Posterior vena cava (tissue), 2 donors: ENCODE measurements at places on chromosomes 1 and 21. TPM values are rescaled to one million over a fixed set of nuclear protein-coding genes. Genes with fewer than 3 reads are reported as not detected.

Gene LDLRAD1
- not detected for total RNA-seq

Gene C8A
- not detected for total RNA-seq

Gene RPL11
- total RNA-seq, result 724 TPM

Gene ITGB2
- 122 TPM for total RNA-seq

Gene ATP1A2
- total RNA-seq, result 4.1 TPM

DNA sequence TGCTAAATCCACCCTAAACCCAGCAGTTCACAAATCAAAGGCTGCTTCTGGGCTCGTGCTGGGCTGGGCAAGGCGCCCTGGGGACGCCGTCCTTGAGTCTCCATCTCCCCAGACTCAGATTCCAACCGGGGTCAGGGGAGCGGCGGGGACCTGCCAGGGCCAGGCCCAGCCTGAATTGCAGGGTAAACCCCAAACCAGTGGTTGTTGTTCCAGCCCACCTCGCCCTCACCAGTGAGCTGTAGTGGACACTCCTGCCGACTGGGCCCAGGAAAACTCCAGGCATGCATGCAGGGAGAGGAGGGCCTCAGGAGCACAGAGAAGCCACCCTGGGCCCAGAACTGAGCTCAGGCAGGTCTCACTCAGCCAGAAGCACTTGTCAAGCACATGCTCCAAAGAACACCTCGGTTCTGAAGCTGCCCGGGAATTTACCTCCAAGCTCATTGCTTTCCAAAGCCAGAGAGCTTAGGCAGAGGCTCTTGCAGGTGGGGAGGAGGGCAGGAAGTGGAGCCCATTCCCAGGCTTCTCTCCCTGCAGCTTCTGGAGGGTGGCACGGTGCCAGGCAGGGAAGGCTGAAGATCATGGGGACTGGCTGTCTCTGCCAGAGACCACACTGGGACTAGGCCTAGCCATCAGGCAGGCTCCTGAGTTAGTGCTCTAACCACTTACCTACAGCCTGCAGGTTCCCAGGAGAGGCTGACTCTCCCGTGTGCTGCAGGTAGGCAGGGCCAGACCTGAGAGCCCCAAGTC is 437.0 kb downstream of the MATN1 start:
- no peak for DNase-seq

Gene FAM43B
- total RNA-seq, result 3.9 TPM

- no peak for DNase-seq
These were observed 5.5 kb upstream of the GATAD2B start for GRCh38 chr1:153928245-153928644.

Gene GBP5
- 1.6 TPM for total RNA-seq

DNA sequence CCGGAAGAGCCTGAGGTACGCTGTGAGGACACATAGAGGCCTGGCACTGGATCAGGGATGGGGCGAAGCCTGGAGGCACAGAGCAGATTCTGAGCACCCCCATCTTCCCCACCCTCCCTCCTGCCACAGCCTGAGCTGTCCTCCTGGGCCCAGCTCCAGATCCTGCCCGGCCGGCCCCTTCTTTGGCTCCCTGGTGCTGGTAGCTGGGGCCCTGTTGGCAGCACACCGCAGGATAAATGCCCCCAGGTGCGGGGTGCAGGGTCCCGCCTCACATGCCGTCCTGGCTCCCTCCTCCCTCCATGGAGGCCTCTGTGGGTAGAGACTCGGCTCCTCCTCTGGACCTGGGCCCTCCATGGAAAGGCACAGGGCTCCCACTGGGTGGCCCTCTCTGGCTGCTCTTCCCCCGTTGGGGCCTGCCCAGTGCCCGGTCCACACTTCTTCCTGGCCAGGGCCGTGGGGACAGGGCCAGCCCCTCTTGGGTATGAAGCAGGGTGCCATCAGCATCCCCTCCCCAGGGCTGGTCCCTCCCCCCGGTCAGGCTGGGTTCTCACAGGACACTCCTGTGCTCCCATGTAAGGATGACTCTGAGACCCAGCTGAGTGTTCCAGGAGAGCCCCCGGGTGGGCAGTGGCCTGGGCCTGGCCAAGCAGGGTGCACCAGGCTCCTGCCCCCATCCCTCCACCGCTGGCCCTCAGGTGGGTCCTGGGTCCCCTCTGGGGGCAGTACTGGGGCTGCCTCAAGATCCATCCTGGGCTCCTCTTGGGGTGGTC is 1.1 kb upstream of the OBSCN start:
- DNase-seq, result peak; percentile 80

Gene NFIA
- total RNA-seq, result 117 TPM

DNA sequence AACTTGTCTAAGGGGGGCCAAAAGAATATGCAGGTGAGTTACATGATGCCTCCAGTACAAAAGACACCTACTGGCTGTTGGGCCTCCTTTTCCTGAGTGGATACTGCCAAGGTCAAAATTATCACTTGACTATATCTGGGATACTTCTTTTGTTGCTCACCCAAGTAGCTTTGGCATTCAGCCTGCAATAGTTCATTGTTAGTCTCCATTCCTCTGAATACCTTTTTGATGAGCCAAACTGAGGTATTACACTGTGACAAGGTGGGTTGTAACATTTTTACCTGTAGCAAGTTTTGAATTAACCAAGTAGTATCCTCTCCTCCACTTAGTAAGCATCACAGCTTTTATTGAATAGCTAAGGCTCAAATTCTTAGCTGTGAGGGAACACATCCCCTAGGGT is 408.0 kb downstream of the LRRIQ3 start:
- no peak for DNase-seq

DNA sequence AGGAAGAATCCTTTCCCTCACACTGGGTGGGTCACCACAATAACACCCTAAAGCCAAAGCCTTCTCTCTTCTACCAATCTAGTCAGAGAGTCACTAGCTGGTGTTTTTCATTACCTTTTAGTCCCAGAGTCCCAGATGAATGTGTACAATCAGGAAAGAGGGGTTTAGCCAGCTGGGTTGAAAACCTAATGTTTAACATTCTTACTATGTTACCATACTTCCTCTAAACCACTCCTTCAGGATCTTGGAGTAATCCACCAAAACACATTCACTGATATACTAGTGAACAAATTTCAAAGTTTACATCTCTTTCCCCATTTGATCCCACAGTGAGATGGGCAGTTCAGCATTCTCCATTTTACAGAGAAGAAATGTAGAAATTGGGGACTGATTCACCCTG is 9.7 kb downstream of the LPAR3 start:
- no peak for DNase-seq

DNA sequence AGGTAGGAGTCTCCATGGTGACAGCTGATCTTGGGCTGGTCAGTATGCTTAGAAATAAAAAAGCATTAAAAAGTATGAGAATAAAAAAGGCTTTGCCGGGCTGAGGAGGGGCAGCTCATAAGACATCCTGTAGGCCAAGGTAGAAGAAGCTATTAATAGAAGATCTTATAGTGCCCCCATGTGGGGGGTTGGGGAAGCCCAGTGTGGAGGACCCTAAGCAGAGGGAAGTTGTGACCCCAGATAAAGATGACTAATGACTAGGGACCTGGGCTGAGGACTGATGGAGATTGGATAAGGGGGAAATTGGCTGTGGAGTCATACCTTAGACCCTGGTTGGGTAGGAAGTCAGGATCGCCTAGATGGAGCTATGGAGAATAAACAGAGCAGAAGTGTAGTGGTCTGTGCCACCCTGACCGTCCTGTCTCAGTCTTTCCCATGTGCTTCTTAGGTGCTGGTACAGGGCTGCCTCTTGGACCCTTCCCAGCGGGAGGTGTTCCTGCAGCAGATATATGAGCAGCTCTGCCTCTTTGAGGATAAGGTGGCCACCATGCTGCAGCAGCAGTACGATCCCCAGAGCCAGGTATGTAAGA is 25.0 kb downstream of the SZT2 start:
- DNase-seq, result no peak

DNA sequence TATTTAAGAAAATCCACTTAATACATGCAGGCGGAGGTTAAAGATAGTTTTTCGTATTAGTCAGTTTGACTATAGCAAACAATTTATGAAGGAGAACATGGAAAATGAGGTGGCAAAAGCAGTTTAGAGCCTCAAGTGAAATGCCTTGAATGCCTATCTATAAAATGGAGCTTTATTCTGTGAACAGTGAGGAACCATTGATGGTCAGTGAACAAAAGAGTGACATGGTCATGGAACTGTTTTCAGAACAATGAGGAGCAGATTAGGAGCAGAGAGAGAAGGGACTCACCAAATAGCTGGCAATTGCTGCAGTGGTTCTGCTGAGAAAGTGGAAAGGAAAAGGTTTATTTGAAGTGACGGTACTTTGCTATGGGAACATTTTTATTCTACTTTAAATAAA is 299.8 kb downstream of the DUSP10 start:
- DNase-seq, result no peak

DNA sequence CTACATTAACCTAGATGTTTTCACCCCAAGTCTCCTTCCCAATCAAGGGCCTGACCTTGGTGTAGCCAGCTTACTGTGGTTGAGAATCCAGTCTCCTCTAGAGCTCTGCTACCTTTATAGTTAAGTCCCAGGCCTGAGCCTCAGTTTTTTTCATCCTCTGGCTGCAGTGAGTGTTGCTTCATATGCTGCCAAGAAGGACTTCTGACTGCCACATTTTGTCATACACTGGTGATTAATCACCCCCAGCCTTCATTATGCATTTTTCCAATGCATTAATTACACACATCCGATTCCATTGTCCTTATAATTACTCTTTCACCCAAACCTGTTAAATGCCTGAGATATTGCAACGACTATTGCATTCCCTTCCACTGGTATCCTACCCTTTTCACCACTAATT is 66.3 kb upstream of the FGGY start:
- DNase-seq, result no peak

GRCh38 chr1:245306628-245307410 is 152.0 kb downstream of the KIF26B start:
- DNase-seq, result no peak

GRCh38 chr1:53107570-53108322 is 34.7 kb downstream of the SLC1A7 start:
- DNase-seq, result no peak

GRCh38 chr1:81877940-81878339 is 77.2 kb downstream of the ADGRL2 start:
- DNase-seq, result no peak

GRCh38 chr1:26787381-26787705 is 407 bp upstream of the PIGV start:
- no peak for DNase-seq

Gene SYCP1
- not detected for total RNA-seq

Gene SLC27A3
- total RNA-seq, result 64.5 TPM

DNA sequence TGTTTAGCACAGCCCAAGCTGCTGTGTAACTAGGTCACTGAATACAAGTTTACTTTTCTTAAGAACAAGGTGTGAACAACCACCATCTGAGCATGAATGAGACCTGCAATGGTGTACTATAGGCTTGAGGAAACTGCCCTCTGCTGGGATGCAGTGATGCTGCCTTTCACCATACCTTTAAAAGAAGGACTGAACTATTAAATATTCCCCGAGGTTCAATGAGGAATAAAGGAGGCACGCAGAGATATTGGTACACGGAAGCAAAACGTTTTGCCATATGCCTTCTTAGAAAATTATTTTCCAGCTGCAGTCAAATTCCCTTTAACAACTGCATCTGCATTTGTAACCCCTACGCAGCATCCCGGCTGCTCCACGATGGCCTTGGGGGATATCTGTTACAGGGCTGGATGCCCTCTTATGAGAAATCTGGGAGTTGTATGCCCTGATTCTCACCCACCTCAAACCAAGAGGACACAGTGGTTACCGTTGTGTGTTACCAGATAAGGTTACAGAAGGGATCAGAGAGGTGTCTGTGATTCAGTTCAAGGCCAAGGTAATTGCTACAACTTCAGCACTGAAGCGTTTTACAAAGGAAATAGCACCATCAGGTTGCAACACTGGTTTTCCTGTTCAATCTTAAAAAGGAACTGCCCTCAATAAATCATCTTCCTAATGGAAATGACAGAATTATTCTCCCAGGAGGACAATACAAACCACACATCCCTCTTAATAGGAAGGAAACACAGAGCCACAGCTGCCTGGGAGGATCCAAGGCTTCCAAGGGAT is 470.5 kb downstream of the LTN1 start:
- peak; percentile 68 for DNase-seq

DNA sequence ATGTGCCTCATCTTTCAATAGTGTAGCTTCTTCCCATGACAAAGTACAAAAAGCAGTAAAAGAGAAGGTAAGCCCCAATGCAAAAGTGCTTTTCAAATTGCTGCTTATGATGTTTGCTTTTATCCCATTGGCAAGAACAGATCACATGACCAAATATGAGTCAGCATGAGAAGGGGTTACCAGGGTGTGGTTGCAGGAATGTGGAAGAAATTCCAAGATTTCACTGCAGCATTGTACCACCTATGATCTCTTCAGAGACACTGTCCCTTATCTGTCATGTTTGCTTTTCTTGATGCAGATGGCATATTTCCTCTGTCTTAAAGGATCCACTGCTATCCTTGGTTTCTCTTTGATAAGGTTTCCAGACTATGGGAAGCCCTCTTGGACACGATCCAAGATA is 1006.9 kb upstream of the PRMT6 start:
- no peak for DNase-seq

GRCh38 chr1:162977944-162978568 is 91.1 kb upstream of the RGS4 start:
- DNase-seq, result no peak

DNA sequence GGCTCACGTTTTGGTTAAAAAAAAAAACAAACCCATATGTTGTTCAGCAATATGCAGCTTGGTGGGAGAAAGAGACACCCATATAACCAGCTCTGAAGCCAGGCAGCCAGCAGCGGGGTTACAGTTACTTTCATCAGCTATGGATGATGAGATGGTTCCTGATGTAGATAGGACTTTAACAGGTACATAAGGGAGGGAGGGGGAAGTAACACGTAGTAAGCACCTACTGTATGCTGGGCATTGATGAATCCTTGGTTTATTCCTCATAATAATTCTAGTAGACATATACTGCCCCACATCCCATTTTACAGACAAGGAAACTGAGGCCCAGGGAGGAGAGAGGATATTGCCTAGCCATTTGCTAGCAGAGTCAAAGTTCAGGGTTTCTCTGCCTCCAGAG is 2.0 kb downstream of the SLC1A7 start:
- DNase-seq, result no peak

Gene OR2L8
- total RNA-seq, result not detected

Gene TXNDC12
- 30.1 TPM for total RNA-seq

DNA sequence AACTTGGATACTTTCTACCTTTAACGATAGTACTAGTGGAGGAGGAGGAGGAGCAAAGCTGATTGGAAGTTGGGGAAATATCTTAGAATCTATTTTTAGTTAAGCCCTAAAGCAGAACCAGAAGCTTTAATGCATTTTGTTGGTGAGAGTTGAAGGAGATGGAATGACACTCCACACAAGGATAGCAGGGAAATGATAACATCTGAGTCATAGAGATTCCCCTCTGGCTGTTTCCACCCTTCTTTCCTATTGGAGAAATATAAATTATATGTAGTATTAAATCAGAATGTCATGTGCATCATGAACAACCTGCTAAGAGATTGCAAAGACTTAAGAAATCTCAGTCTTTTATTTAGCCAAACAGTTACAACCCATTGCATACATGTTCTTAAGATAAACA is 1357.7 kb downstream of the NCAM2 start:
- no peak for DNase-seq

DNA sequence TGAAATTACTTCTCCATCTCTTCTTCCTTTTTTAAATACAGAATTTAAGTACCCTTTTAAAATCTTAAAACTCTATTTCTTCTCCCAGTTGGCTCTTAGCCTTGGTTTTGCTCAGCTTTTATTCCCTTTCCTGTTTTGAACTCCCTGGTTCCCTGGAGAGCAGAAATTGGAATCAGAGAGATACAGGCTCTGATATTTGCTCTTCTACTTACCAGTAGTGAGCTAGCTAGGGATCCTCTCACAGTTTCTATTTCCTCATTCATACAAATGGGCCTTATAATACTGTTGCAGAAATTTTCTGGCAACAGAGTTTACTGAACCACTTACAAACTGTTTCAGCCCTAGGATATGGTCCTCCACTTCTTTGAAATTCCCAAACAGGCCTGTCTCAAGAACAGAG is 606.3 kb downstream of the NUF2 start:
- no peak for DNase-seq
